ENCODE measurements at places on chromosomes 5 and 9.

DNA sequence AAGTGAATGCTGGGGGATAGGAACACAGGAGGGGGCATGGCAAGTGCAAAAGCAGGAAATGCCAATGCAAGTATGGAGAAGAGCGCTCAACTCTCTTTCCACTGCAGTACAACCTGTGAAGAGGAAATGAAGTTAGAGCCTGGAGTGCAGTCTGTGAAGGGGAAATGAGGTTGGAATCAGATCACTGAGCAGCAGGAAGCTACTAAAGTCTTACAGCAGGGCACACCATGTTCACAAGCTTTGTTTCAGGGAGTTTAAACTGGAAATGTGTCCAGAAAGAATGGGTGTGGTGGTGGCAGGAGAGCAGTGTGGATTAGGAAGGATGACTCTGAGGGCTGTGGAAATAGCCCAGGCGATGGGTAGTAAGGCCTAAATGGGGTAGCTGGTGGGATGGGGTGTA is 15.4 kb downstream of the ARHGEF37 start:
- DNase-seq = no peak

DNA sequence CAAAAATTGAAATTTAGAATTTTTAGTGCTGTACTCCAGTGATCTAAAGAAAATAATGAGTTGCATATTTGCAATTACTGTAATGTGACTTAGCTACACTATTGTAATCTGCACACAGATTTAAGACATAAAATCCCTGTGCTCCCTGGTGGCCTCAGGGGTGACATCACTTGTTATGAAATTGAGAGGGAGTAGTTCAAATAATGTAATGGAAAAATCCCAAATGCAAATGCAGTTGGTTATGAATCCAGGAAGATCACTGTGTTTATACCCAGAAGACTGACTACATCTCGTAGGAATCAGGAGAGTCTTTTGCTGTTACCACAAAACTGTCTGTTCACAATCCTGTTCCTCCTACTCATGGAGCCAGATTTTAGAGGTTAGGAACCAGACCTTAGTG is 178.7 kb upstream of the FBXL17 start:
- no peak for DNase-seq

GRCh38 chr9:137763271-137763955 is 114.2 kb upstream of the CACNA1B start:
- no peak for DNase-seq

- DNase-seq = no peak
Observed at GRCh38 chr9:134647359-134648080, 5.9 kb downstream of the COL5A1 start.

DNA sequence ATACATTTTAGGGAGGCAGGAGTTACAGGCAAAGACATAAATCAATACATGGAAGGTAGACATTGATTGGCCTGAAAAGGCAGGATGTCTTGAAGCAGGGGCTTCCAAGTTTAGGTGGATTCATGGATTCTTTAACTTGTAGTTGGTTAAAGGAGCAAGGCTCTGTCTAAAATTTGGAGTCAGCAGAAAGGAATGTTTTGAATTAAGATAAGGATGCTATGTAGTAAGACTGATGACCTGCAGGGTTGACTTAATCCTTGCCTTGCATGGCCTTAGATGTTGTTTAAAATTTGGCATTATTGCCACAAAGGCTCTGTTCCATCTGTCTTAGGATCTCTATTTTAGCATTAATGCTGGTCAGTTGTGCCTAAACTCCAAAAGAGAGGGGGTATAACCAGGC is 171.3 kb downstream of the C5orf15 start:
- no peak for DNase-seq

- no peak for DNase-seq
Observed at GRCh38 chr5:171599411-171599810, 180.0 kb downstream of the FGF18 start.

- no peak for DNase-seq
Observed at GRCh38 chr5:32241034-32241783, 67.1 kb upstream of the GOLPH3 start.

DNA sequence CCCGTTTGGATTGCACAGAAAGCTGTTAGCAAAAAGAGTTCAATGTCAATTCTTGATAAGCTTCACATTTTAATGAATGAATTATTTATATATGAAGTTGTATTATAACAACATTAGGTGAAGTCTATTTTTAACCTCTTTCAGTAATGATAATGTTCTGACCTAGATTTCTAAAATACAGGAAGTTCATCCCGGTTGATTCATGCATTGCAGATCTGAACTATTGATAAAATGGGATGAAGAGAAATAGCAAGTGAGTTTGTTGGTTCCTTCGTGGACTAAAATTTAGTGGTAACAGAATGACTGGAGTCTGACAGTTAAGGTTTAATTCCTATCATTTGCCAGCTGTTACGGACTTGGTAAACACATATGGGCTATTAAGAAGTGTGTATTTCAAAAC is 180.5 kb downstream of the PCSK1 start:
- DNase-seq = no peak

DNA sequence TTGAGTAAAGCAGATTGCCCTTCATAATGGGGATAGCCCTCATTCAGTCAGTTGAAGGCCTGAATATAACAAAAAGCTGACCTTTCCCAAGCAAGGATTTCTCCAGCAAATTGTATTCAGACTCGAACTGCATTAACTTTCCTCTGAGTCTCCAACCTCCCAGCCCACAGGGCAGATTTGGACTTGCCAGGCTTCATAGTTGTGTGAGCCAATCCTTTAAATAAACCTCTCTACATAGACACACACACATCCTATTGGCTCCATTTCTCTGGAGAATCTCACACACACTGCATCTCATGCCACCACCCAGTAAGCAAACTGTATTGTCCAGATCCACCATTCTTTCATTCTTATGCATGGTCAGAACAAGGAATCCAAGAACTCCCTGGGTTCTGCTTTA is 225.1 kb downstream of the MPDZ start:
- no peak for DNase-seq

- no peak for DNase-seq
Observed at GRCh38 chr5:124963236-124963919, 216.9 kb upstream of the ZNF608 start.

GRCh38 chr5:107554776-107555424 is 115.8 kb downstream of the EFNA5 start:
- no peak for DNase-seq
